ENCODE measurements at places on chromosomes 2 and 18.

GRCh38 chr2:105432749-105433148, 33.9 kb upstream of the FHL2 start:
- DNase-seq: no peak

DNA sequence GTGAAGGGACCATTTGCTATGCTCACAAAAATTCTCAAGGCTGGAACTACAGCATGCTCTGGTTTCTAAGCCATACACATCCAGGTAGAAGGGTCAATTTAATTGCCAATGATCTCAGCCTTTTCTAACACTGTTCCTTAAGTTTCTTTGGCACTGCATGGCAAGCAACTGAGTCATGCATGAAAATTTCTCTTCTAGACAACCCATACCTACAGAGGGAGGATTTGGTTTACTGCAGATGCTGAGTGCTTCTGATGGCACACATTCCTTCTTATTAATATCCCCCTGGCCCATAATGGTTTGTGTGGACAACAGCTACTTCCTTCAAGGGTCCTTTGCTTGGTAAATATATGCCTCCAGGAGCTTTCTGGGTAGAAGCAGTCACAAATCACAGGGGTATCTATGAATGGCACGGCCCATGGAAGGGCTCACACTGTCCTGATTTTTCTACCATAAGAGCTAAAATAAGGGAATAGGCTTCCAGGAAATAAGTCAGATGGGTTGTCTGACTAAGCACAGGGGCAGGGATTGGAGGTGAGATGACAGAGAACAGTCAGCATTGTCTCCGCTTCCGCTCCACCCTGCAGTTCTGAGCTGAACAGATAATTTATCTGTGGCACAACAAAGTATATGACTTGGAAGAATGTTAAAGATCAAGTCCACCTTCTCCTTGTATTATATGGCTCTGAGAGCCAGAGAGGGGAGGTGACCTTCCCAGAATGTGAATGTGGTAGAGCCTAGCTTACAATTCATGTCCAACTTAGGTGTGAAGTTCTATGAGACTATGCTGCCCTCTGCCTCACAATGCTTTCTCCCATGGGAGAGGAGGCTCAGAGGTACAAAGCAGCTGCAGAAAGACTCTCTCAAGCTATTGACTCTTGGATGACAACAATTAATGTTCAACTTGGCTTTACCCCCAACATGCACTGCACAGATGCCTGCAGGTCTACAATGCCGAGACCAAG, 199.2 kb upstream of the TNP1 start:
- DNase-seq: peak; percentile 48

- no peak for DNase-seq
Observed at GRCh38 chr2:162002623-162003235, 71.3 kb downstream of the DPP4 start.

DNA sequence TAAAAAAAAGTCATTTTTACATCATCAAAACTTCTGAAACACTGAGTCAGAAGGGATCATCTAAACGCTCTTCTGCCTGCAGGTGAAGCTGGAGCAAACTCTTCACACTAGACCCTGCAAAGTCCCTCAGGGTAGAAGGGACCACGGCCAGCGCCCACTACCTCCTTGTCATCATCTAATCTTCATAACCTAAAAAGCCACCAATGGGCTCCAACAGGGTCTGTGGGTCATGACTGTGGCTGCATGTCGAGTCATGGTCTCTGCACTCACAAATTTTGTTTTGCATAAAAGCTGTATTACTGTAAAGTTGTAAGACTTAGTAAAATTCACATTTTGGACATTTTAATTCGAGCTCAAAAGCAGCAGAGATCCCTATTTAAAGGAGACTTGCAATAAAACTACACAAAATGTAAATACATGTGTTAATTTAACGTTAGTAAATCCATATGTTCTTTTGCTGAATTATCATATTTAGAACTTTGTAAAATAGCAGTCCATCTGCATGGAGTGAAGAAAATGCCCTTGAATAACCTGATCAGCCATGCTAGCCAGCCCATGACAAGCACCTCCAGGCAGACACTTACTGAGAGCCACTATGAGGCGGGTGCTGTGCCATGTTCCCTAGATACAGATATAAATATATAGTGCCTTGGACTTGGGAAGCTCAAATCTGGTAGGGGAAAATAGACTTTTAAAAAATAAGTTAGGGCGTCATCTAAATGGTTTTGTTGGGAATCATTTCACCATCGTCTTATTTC, 437.2 kb upstream of the LYPD1 start:
- DNase-seq: no peak

DNA sequence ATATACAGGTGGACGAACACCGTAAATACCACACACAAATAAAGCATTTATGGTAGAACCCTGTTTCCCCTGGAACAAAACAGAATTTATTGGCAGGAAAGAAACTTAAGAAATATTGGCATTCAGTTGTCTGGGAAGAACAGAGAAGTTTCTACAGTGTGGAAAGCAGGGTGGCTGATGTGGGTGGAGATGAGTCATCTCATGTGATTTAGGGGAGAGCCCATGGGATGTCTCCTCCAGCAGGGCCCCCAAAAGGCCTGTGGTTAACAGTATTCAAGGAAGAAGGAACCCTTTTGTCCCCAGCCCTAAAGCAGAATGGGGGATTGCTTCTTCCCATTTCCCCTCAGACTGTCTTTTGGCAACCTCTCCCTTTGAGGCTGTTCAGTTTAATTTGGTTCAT, 24.2 kb downstream of the SIX3 start:
- no peak for DNase-seq

DNA sequence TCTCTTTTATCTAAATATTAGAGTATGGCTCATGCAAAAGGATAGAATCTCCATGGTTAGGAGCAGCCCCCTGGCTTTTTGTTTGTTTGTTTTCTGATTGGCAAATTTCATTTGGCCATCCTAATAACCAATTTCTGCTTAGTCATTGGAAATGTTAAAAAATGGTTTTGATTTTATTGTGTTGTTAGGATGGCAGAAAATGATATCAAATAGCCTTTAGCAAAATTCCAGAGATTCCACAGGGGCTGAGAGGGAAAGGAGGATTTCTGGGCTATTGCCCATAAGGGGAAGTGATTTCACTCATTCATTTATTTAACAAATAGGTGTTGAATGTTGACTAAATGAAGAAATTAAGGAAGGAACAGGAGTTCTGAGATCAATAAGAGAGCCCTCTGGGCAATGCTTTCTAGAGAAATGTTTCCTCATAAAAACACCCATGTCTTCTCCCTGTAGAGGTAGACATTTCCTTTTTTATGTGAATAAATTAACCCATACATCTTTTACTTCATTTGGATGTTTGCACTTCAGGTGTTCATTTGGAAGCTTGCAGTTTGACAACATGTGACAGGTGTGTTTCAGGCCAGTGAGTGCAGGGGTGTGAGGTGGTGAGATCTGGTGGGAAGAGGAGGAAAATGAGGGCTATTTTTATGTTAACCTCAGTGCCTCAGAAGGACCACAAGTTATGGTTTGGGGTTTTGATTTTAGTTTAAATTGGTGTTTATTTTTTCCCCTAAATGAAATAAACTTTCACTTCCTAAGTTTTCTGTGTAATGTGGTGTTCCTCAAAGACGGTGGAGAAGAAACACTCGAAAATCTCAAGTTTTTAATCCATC, 61.7 kb upstream of the EPC2 start:
- peak; percentile 38 for DNase-seq

DNA sequence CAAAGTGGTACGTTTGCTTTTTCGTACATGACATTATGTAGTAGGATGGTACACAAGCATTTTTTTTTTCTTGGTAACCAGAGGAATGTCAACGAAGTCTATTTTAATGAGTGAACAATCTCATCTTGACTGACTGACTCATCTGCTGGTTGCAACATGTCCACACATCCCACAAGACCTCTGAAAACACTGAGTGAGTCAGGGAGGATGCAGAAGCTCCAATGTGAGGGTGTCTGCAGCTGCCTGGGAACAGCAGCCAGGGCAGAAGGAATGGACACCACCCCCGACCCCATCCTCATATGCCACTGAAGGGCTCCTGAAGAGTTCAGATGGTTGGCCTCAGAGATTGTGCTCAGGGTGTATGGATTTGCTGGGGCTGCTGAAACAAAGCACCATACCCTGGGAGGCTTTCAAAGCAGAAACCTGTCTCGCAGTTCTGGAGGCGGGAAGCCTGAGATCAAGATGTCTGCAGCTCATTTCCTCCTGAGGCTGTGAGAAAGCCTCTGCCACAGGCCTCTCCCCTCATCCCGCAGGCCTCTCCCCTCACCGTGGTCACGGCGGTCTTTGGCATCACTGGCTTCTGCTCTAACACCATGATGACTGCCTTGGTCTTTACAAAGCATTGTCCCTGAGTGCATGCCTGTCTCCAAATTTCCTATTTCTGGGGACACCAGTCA, 124.6 kb downstream of the LRATD1 start:
- DNase-seq: peak; percentile 88

DNA sequence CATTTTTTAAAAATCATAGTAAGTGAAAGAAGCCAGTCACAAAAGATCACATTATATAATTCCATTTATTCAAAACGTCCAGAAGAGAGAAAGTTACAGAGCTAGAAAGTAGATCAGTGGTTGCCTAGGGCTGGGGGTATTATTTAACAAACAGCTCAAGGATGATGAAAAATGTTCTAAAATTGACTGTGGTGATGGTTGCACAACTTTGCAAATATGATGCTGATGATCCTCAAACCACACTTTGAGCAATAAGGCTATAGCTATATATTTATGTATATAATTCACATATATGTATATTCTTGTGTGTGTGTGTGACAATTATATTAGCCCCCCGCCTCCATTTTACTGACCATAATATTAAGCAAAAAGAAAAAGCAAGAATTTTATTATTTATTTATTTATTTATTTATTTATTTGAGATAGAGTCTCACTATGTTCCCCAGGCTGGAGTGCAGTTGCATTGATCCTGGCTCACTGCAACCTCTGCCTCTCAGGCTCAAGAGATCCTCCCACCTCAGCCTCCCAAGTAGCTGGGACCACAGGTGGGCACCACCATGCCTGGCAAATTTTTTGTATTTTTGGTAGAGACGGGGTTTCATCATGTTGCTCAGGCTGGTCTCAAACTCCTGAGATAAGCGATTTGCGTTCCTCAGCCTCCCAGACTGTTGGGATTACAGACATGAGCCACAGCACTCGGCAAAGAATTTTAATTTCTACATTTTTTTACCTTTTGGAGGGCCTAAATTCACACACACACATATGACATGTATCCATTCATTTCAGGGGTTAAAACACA, 1.9 kb downstream of the WDR12 start:
- DNase-seq: no peak

GRCh38 chr18:34033968-34034367, 190.7 kb downstream of the NOL4 start:
- DNase-seq: no peak

DNA sequence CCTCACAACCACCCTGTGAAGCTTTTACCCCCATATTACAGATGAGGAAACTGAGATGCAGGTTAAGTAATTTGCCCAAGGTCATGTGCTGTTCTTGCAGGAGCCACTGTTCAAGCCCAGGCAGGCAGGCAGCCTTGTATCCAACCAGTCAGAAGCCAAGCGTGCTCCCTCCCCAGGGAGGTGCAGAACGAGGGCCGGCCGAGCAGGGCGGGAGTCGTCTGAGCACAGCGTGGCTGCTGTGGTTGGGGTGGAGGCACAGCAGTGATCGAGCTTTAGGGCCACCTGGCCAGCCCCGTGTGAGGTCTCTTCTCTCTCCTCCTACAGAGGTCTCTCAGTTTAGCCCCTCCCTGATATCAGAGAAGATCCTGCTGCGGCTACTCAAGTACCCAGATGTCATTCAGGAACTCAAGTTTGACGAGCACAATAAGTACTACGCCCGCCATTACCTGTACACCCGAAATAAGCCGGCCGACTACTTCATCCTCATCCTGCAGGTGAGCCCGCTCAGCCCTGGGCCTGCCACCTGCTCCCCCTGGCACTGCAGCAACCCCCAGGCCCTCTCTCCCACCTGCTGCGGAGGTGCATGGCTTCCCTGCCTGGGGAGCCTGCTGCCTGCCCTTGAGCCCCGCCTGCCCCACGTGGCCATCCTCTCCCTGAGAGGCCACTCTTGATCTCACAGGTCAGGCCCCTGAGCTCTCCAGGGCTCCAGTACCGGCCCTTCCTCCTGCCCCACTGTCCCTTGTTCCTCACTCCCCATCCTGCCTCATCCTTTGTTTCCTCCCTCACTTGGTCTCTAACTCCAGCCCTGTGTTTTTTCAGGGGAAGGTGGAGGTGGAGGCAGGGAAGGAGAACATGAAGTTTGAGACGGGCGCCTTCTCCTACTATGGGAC, 17.1 kb upstream of the CNNM3 start:
- no peak for DNase-seq

DNA sequence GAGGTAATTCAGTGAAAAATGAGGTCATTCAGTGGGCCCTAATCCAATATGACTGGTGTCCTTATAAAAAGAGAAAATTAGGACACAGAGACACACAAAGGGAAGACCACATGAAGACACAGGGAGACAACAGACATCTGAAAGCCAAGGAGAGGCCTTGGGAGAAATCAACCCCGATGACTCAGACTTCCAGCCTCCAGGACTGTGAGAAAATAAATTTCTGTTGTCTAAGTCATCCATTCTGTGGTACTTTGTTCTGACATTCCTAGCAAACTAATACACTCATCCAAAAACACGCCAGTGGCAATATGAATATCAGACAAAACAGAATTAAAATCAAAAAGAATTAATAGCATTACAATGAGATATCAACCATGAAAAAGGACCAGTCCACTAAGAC, 303.7 kb downstream of the SS18 start:
- DNase-seq: peak; percentile 97

DNA sequence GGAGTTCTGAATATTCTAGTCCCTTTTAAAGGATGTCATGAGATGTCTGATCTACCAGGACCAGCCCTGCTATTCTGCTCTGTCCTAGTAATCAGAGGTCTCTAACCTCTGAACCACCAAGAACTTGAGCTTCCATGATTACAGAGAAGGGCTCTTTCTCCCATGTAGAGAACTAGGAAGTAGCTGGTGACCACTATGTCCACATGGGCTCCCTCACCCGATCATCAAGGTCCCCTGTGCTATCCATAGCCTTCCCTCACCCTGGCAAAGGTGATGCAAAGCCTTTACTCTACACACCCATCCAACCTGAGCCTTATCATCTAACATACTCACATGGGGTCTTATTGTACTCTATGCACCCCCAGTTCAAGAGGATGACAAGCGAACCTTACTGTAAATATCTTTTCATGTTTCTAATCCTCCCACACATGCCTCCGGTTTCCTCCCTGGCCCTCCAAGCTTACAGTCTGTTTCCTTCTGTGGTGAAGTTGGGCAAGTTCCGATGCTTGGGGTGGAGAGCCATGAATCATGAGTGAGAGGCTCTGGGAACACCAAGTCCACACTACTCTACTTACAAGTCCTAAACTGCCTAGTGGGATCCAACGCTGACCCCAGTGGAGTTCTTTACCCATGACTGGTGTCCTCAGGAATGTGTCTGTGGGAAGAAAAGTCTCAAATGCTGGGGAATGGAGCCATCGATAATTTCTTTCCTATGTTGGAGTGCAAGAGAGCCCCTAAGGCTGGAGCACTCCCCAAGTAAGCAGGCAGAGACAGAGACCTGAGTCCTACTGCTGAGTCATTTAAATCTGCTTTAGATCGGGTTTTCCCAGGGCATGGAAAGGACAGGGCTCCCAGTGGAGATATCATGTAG, 73.3 kb upstream of the KLF7 start:
- DNase-seq: peak; percentile 100

- no peak for DNase-seq
Observed at GRCh38 chr2:46999857-47000678, 84.5 kb upstream of the MCFD2 start.
